SK-N-MC (cell line): ENCODE measurements at places on chromosomes 5 and 9.

GRCh38 chr9:106467113-106467864, 395.7 kb upstream of the ZNF462 start:
- DNase-seq, result no peak

DNA sequence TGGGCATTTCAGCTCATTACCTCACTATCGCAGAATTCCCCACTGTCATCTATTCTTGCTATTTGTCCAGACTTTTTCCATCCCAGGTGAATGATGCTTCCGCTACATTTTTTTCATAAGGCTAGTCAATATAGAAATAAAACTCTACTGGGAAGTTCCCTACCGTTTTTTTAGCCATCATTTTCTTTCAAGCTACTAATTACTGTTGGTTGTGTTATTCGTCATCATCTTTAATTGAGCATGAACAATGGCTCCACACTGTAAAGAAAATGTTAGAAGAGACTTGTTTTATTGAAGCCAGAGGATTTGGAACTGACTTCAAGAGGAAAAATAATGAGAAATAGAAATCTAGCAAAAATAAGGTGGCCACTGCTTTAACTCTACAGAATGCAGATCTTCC, 265.0 kb downstream of the ZNF608 start:
- DNase-seq, result no peak

DNA sequence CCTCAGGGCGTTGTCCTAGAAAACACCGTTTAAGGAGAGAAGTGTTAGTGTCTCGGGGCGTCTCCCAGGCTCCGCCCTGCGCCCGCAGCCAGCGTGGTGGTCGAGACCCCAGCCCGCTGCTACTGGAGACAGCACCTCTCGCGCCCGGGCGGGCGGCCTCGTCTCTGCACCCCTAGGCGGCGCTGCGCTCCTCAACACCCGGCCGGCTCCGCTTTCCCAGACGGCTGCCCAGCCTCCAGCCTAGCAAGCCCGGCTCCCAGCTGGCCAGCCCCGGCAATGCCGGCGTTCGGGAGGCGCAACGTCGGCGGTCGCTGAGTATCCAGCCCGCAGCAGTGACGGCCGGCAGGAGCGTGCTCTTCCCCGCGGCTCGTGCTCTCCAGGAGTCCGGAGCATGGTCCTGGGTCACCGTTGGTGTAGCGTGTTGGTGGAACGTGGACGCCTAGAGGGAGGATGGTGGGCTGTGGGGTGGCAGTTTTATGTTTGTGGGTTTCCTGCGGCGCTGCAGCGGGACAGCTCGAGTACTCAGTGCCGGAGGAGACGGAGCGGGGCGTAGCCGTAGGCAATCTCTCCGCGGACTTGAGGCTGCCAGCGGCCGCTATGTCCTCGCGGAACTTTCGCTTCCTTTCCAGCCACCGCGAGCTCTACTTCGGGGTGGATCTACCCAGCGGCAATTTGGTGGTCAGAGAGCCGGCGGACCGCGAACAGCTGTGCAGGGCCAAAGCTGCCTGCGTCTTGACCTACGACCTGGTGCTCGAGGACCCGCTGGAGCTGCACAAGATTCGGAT, 536 bp downstream of the PCDHAC1 start:
- DNase-seq, result no peak

DNA sequence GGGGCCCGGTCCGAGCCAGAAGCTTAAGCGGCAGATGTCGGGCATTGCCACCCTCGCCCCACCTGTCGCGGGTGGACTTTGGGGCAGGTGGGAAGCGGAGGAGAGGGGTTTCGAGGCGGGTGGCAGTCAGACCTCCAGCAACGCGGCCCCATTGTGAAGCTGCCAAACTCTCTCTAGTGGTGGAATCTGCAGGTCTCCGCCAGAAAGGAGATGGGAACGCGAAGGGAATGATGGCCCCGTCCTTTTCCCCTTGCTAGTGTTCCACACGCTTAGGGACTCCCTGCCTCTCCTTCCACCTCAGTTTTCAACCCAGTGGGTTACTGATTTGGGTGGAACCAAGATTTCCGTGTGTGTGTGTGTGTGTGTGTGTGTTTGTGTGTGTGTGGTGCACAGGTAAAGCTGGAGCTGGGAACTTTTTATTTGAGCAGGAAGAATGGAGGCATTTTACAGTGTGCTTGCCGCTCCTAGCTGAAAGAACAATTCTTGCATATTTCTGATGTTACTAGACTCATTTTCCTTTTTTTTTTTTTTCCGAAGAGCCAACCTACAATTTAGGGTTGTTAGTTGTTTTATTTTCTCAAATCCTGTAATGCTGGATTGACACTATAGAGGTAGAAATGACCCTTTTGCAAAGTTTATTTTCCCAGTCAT, 1.3 kb downstream of the MACIR start:
- peak; percentile 24 for DNase-seq

DNA sequence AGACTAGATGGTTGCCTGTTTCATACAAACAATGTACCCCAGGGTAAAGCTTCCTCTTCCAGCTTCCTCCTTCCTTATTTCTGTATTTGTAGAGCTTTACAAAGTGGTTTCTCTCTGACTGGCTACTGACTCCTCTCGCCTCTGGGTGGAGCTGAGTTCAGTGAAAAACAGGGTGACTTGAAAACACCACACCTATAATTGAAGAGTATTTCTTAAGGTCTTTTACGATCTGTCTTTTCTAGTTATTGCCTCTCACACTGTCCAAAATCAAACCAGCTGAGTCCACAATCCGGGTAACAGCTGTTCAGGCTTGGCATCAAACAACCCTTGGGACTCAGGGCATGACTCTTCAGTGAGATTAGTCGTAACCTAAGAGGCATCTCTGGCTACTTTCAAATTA, 200.4 kb downstream of the ARRDC3 start:
- DNase-seq, result no peak

DNA sequence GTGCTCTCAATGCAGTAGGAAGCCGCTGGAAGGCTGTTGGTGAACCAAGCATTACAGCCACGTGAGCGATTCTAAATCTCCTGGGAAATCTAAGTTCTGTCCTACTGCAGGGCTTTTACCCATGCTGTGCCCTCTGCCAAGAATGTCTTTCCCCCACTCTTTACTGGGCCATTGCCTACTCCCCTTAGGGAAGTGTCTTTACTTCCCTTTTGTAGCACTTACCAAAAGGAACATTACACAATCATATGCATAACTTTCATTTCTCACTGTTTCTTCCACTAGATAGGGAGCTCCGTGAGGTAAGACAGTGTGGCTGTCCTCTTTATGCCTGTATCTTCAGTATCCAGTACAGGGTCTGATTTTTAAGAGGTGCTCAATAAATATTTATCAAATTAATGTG, 241.7 kb upstream of the NR4A3 start:
- DNase-seq, result peak; percentile 1

GRCh38 chr5:81855591-81855990, 104.7 kb upstream of the SSBP2 start:
- DNase-seq, result no peak

DNA sequence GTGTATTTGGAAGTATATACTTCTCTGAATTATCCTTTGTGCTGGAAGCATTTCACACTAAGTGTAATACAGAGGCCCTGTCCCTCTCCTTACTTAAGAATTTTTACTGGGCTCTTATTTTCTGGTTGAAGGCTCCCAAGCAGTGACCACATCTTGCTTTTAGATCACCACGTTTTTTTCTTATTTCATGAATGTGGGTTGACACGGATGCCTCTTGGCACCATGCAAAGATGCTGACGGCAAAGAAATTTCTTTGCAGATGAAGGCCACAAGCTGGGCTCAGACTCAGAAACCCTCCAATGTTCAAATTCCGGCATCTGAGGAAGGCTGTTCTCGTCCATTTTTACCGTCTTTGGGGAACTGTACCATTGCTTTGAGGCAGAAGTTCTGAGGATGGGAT, 168.5 kb downstream of the HMHB1 start:
- no peak for DNase-seq

- DNase-seq, result peak; percentile 10
These were observed 300.5 kb upstream of the CTNND2 start for GRCh38 chr5:12204761-12205160.

DNA sequence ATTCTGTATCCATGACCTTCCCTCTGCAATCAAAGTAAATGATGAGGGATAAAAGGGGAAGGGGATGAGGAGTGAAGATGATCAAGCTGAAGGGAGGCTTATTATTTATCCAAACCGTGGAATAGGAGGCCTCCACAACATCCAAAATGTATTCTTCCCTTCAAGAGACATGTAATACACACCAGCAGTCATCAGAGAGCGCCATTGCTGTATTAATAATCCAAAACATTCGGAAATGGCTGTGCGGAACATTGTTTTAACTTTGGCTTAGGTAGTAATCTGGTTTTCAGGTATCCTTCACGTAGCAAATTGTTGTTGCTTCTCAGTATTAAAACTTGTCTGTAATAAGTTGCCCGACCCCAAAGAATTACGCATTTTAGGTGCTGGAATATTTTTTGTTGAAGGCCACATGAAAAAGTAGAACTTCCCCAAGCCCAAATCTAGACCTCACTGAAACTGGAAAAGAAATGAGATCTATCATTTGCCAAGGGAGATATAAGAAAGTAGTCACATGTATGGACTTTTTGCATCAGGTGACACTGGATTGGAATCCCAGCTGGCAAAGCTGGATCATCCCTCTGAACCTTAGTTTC, 2.6 kb upstream of the BOD1 start:
- peak; percentile 56 for DNase-seq

DNA sequence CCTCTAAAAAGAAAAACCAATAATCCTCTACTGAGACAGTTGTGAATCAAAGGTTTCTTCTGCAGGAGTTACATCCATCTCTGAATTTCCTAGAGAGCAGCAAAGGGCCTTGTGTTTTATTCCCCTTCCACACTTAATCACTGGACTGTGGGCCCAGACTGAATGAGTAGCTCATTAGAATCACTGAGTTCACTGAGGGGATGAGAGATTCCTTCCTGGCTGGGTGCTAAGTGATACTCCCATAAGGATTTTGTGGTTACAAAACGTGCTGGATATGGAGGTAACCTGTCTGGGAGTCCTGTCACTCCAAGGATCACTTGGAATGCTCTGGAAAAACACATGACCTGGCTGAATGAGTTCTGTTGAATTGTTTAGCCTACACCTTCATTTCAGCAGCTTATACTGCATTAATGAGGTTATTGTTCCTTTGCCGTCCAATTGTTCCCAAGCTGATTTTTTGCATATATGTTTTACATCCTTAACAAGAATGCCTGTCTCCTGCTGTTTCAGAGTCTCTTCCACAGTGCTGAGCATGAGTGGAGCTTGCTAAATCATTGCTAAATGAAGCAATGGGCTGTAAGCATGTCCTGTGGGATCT, 82.9 kb downstream of the MEF2C start:
- DNase-seq, result no peak

DNA sequence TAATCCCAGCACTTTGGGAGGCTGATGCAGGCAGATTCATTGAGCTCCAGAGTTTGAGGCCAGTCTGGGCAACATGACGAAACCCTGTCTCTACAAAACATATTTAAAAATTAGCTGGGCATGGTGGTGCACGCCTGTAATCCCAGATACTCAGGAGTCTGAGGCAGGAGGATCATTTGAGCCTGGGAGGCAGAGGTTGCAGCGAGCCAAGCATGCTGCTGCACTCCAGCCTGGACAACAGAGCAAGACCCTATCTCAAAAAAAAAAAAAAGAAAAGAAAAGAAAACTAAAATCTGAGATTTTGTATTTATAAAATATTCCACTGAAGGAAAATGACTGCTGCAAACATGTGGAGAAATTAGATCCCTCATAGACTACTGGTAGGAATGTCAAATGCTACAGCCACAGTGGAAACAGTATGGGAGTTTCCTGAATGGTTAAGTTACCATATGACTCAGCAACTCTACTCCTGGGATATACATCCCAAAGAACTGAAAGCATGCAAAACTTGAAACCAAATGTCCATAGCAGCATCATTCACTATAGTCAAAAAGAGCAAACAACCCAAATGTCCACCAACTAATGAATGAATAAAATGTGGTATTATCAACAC, 106.1 kb downstream of the UBAP2 start:
- DNase-seq, result peak; percentile 10

DNA sequence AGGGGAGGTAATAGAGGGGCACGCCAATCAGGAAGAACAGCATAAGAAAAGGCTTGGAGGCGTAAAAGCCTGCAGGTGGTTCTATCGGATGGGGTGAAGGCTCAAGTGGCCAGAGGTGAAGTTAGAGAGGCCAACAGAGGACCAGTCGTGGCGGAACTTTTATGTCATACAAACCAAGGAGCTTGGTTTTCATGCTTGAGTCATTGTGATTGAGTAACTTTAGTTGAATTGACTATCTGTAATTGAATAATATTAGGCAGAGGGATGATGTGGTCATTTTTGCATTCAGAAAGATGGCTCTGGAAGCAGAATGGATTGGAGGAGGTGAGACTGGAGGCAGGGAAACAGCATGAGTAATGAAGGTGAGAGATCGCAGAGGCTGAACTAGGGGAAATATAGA, 7.2 kb upstream of the SPINK4 start:
- DNase-seq, result no peak

- DNase-seq, result no peak
These were observed 126.3 kb downstream of the C5orf15 start for GRCh38 chr5:133841831-133842750.

- DNase-seq, result no peak
These were observed 528.8 kb upstream of the PTGER4 start for GRCh38 chr5:40150896-40151295.

DNA sequence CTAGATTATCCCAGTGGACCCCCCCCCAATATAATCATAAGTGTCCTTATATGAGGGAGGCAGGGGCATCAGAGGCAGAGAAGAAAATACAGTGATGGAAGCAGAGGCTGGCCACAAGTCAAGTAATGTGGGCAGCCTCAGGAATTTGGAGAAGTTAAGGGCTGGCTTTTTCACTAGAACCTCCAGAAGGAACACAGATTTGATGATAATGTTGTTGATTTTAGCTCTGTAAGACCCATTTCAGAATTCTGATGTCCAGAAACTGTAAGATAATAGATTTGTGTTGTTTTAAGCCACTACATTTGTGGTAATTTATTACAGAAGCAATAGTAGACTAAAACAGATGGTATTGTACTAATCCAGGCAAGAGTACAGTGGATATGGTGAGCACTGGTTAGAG, 36.3 kb upstream of the LRRTM2 start:
- DNase-seq, result no peak

DNA sequence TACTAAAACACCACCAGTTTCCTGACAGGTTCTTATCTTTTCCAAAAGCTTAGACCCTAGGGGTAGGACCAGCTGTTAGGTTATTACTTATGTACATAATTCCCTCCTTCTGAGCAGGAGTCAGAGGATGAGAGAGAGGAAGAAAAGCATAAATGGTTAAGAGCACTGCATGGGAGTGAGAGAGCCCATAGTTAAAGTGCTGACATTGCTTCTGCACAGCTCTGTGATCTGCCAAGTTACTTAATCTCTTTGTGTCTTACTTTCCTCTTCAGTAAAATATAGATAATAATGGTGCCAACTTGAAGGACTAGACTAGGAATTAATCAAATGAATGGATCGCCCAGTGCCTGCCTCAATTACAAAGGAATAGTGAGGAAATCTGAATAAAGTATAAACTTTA, 66.4 kb downstream of the NRG2 start:
- DNase-seq, result no peak

DNA sequence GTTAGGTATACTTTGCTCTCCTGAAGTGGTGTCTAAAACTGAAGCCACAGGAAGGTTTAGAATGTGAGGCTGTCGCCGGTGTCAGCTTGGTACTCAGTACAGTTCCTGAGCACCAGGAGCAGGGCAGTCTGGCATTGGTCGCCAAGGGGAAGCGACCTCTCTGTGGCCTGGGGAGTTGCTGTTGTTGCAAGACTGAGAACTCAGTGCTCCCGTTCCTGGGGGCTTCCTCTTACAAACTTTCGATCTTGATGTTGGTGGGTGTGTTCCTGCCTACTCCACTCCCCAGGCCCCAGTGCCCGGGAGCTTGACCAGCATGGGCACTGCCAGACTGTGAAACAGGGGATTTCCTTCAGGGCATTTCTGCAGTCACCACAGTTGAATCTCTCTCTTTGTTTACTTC, 52.4 kb upstream of the PPARGC1B start:
- DNase-seq, result no peak

GRCh38 chr9:135896205-135896604, 11.1 kb downstream of the CAMSAP1 start:
- no peak for DNase-seq
